ENCODE measurements at places on chromosomes 11 and 22. TPM values are rescaled to one million over a fixed set of nuclear protein-coding genes. Genes with fewer than 3 reads are reported as not detected.

UBQLNL gene
- total RNA-seq, result 0.07 TPM

CD6 gene
- not detected for total RNA-seq

SPI1 gene
- total RNA-seq, result not detected

E2F8 gene
- total RNA-seq, result 12.8 TPM

NXPE1 gene
- not detected for total RNA-seq

PLAAT5 gene
- total RNA-seq, result not detected

FAM83F gene
- total RNA-seq, result not detected

CDC42EP1 gene
- total RNA-seq, result 43.1 TPM

TRABD gene
- total RNA-seq, result 36.8 TPM

ZNF70 gene
- 6.3 TPM for total RNA-seq

GRIK4 gene
- total RNA-seq, result 0.07 TPM

ATF4 gene
- total RNA-seq, result 263 TPM

Data from thoracic aorta endothelial cell (primary cell).